ELR (cell line): ENCODE measurements at places on chromosomes 2 and 18.

DNA sequence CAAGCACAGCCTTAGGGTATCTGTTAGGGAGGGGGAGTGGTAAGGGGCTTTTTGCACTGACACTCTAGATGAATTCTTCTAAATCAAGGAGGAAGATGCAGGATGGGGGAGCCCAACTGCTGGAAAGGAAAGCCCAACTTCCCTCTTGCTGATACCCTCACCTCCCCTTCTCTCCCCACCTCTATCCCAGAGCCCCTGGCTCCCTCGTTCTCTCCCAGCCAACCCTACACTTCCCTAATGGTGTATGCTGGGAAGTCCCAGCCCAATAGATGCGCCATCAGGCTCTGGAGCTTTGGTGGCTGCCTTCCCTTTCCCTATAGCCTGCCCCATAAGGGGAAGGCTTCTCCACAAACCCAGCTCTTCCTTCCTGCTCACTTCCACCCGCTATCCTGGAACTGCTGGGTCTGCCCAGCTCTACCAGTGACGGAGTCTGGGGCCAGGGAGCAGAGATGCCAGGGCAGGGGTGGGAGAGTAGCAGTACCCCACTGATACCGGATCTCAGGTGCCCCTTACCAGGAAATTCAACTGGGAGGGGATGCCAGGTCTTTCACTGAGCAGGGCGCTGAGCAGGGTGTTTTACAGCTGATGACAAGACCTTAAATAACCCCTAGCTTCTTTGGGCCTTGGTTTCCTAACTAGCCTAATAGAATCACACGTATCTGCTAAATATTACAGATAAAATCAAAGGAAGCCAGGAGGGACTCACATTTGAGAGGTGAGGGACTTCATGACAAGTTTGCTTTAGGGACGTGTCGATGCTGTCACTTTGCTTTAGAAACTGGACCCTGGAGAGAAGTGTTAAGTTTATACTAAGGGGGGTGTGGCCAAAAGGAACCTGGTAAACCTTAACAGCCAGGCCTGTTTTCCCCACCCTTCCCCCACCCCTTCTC is 82.6 kb downstream of the DNMT3A start:
- DNase-seq: no peak

DNA sequence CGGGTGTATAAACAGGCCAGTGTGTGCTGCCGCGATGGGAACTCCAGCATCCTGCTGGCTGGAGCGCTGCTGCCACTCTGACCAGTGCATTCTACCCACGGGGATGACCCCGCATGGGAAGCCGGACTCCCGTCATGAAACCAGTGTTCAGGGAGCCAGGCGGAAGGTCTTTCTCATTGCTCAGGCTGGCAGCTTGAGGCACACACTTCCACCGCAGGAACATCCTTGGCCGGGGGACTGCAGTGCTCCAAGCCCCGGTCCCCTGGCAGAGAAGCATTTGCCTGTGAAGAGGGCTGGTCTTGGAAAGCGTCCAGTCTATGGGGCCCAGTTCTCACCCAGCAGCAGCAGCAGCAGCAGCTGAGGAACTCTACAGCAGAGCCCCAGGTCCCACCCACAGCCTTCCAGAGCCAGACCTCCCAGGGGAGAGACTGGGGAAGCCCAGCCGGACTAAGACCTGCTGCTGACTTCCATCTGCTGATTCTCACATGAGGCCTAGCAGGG is 235.9 kb downstream of the KLHL29 start:
- no peak for DNase-seq

GRCh38 chr2:25397777-25398176 is 56.1 kb upstream of the DNMT3A start:
- no peak for DNase-seq

- DNase-seq: peak; percentile 61
Measured at GRCh38 chr2:197378494-197379307, 56.1 kb downstream of the SF3B1 start.

DNA sequence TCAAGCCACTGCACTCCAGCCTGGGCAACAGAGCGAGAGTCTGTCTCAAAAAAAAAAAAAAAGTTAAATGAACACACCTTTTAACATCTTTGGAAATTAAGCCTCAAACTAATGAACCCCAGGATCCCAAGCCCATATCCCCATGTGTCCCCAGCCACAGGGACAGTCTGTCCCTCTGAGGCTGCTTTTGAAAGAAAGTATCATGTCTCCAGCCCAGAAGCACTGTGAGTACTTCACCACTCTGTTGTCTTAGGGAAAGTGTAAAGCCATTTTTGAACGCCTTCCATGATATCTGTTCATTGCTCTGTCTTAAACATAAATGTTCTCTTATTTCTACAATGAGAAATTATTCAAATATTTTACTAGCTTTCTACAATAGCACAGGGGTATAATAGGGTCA is 52.1 kb upstream of the CHMP1B start:
- DNase-seq: no peak

- peak; percentile 96 for DNase-seq
Measured at GRCh38 chr2:173210270-173211196, 134.9 kb downstream of the MAP3K20 start.

GRCh38 chr2:120539937-120540718 is 194.2 kb downstream of the INHBB start:
- peak; percentile 91 for DNase-seq

DNA sequence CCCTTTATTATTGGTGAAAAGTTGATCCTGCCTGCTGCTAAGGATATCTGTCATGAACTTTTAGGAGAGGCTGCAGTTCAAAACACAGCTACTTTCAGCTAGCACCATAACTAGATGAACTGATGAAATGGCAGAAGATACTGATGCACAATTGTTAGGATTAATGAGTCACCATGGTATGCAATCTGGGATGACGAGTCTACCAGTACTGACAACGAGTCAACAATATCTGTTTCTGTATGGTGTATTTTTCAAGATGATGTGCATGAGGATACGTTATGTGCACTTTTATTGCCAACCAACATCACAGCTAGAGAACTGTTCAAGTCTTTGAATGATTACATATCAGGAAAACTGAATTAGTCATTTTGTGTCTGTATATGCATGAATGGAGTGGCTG is 68.7 kb downstream of the NETO1 start:
- DNase-seq: no peak
